Right lung (tissue), 10 donors: ENCODE measurements at places on chromosomes 2 and 18. TPM values are rescaled to one million over a fixed set of nuclear protein-coding genes. Genes with fewer than 3 reads are reported as not detected.

- peak; percentile 80 for DNase-seq
These were observed at the start of gene TACR1 for GRCh38 chr2:75199428-75200011. TACR1 (minus strand) TSS chr2:75199520; CDS start chr2:75198934, 586 bp downstream.

- no peak for DNase-seq
These were observed 71.2 kb downstream of the NUP35 start for GRCh38 chr2:183195397-183195796.

DNA sequence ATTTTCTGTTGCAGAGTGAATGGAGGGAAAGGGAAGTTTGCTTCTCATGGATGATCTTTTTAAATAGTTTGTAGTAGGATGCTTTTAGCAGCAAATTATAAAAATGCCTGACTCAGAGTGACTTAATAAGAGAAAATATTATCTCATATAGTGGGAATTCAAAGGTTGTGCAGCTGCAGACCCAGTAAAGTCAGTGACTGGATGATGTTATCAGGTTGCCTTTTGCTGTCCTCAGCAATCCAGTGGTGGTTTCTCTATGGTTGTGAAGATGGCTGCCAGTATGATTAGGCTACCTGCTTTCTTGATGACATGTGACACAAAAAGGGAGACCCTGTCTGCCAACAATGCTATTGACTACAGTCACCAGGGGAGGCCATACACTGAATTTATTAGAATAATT lies 184.8 kb downstream of the DIS3L2 start:
- no peak for DNase-seq

GRCh38 chr2:232042911-232043574 lies 81.5 kb downstream of the DIS3L2 start:
- DNase-seq: no peak

GRCh38 chr18:42426496-42427015 lies 471.5 kb downstream of the PIK3C3 start:
- no peak for DNase-seq

The MROH2A gene
- 0.59 TPM for polyA plus RNA-seq

DNA sequence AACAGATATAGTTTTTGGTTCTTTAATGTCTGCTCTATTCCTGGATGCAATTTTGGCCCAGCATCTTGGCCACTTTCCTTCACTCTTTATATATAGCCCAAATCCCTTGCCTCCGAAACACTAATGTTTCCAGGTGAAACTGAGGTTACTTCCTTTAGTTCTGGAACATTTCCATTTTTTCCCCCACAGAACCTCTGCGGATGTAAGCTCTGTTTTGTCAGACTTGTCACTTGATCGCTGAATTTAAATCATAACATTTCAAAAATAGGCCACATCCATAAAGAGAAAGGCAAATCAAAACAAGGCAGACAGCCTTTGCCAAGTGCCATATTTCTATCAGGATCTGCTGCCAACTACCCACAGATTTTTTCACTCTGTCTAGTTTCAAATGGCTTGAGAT lies 115.1 kb downstream of the ANKRD44 start:
- no peak for DNase-seq

DNA sequence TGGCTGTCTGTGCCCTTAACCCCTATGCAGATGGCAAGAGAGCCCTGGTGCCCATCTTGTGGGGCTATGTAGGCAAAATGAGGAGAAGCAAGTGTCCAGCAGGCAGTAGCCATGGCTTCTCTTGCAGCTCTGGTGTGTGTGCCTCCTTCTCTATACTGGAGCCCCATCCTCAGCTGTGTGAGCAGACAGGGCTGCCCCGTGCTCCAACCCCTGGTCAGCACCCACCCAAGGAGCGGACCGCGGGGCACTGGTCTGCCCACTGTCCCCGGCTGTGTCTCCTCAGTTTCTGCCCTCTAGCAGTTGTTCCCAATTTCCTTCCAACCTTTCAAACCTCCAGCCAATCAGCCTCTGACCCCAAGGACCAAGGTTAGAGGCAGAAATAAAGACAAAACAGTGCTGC lies 134.9 kb upstream of the GLI2 start:
- no peak for DNase-seq

GRCh38 chr2:101018934-101019333 lies 16.8 kb downstream of the RPL31 start:
- no peak for DNase-seq

DNA sequence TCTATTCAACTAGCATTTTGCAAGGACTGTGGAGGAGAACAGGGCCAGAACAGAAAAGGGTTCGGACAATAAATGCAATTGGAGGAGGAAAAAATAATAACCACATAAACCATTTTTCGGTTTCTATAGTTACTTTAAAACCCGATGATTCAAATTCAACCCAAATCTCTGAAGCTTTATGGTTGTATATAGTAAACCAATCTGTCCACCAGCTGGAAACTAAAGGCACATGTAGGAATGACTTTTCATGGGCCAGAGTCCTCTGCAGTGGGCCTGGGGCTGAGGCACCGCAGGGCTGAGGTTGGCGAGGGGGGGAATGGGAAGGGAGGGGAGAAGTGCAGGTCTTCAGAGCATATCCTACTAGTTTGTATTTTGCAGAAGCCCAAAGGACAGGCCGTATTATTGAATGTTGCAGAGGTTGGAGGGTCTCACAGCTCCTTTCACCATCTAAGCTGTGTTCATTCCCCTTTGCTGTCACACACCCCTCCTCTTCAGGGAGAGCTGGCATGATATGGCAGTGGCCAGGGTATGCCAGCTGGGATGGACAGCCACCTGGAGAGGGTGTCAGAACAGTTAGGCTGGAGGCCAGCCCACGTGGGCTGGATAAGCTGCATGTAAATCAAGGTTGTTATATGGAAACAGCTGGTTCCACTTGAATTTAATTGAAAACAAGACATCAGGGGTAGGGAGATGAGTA lies 267.1 kb downstream of the PRKCE start:
- no peak for DNase-seq

DNA sequence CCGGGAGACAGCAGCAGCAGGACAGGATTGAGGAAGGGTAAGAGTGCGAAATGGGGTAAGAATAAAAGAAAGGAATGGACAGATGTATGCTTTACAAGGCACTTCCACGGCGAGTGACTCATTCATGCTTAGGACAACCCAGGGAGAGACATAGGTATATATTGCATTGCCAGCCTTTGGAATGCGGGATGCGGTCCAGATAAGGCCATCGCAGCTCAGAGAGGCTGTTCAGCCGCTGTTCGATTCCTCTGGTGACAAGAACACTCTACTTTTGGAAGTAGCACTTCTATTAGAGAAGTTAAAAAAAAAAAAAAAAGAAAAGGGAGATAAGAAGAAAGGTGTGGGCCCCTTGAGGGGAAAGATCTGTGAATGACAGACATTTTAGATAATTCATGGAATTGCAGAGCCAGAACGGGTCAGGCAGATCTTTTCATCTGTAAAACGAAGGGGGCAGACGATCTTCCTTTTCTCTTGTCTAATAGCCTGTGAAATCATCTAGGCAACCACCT lies 819 bp upstream of the NCOA1 start:
- no peak for DNase-seq

DNA sequence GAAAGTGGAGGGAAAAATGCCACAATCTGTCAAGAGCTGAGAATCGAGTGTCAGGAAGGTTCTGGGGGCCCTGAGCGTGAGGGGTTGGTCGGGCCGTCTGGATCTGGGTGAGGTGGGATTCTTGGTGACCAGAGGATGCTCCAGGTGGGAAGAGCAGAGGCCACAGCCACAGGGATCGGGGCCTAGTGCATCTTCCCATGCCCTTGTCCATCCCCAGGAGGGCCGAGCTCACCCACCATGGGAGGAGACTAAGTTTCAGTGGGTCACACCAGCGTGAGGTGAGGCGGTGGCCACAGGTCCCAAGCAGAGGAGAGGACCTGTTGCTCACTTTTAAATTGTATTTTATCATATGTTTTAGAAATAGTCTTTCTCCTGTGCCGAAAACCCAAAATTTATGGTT lies 70.0 kb downstream of the TMEM18 start:
- DNase-seq: no peak

DNA sequence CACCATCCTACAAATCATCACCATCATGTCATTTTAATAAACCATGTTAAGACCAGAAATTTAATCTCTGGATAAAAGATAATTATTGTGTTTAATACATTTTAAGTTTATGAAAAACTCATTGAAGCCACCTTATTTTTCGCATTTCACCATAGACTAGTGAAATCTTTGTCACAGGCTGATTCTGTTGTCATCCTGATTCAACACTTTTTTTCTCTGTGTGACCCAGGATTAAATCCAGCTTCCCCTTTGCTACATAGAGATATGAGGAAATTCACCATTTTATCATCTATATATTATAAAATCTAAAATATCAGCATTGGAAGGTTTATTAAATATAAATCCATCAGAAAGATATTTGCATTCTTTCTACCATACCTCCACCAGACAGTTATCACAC lies 29.2 kb upstream of the MRO start:
- DNase-seq: no peak

DNA sequence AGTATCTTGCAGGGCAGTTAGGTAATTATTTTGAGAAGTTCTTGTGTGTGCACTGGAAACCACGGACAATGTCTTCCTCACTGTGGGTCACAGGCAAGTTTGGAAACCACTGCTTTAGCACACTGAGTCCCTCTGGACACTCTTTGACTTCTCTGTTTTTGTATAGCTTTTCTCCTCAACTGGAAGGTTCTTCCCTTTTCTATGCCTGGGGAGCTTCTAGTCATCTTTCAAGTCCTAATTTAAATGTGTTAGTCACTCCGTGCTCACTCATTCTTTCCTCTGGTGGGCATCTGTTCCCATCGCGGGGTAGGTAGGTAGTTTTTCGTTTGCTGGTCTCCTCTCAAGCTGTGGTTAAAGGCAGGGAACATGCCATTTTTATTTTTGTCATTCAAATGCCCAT lies 32.1 kb downstream of the E2F6 start:
- no peak for DNase-seq

- DNase-seq: no peak
These were observed 23.1 kb upstream of the RAB31 start for GRCh38 chr18:9684881-9685614.

The XDH gene
- 0.08 TPM for polyA plus RNA-seq

The ASPRV1 gene
- 3.1 TPM for polyA plus RNA-seq
